Keratinocyte (primary cell): ENCODE measurements at places on chromosomes 3 and 15.

DNA sequence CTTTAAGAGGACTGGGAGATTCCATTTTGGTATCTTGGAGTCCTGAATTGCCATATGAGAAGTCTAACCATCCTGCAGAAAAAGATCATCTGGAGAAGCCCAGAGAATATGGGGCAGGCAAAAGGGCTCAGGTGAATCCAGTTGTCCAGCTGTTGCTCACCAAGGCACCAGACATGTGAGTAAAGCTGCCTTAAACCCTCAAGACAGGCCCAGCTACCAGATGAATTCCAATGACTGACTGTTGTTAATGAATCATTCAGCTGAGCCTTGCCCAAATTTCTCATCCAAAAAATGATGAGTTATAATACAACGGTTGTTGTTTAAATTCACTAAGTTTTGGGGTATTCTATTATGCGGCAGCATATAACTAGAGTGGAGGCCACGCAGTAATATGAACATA is 22.0 kb upstream of the NANOGP8 start:
- DNase-seq, result no peak

DNA sequence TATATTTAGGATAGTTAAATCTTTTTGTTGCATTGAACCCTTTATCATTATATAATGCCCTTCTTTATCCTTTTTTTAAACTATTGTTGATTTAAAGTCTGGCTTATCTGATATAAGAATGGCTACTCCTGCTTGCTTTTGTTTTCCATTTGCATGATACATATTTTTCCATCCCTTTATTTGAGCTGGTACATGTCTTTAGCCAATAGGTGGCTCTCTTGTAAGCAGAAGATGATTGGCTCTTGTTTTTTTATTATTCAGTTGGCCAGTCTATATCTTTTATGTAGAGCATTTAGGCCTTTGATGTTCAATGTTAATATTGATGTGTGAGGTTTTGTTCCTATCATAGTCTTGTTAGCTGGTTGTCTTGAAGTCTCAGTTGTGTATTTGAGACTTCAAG is 99.5 kb upstream of the MCTP2 start:
- no peak for DNase-seq

DNA sequence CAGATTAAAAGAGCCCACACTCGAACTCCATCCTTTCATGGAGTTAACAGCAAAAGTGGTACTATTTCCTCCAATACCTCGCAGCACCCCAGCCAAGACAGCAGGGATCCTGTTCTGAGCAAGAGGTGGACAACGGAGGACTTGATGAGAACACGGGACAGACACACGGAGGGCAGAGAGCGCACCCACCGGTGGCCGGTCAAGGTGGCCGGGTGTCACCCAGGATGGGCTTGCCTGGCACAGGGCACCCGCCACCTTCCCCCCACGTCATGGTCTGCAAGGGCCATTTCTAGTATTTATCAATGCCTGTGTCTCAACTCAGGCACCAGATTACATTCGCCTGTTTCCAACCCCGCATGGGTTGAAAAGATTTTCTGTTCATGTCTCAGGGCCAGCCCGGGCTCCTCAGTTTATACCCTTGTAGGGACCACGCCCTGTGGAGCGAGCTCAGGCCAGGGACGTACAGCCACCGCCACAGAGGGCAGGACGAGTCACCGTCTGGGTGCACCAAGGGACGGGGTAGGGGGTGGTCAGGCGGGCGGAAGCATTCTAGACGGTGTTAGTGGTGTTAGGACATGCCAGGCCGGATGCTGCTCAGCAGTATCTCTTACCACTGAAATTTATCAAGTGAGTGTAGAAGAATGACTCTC is 64.2 kb downstream of the CYFIP1 start:
- DNase-seq, result no peak

- no peak for DNase-seq
Observed at GRCh38 chr15:37076543-37076942, 23.8 kb downstream of the MEIS2 start.

DNA sequence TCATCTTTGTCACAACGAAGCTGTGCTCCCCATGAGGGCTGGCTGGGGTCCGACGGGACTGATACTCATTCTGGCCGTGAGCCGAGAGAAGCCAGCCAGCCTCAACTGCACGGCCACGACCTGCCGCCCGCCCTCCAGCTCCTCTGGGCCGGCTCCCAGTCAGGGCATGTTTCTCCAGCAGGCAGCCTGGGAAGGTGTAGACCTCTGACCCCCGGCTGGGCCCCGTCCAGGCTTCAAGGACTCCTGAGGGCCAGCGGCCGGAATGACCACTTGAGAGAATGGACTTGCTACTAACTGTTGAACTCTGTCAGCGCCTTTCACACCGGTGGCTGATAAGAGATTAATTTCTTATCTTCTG is 18.1 kb upstream of the MUC4 start:
- DNase-seq, result no peak

GRCh38 chr3:187725224-187725623 is 20.0 kb downstream of the BCL6 start:
- DNase-seq, result no peak

GRCh38 chr15:51082246-51082645 is 12.5 kb downstream of the TNFAIP8L3 start:
- DNase-seq, result no peak
